ENCODE measurements at places on chromosomes 13 and 19.

DNA sequence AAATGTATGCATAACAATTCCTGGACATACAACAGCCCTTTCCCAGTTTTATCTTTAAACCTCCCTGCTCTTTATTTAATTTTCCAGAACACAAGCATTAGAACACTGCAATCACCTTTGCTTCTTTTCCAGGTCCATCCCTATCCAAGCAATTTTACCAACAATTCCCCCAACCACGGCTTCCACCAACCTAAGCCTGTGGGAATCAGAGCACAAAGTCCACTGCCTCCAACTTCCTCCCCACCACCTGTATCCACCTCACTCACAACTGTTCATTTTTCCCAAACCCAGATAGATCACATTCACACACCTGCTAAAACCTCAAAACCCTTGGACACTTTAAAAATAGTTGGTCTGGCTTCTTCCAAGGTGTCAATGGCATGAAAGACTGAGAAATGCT lies 39.5 kb downstream of the FOXO1 start:
- DNase-seq, result no peak

- DNase-seq, result no peak
Measured at GRCh38 chr13:40792284-40793051, 3.1 kb downstream of the SLC25A15 start.

DNA sequence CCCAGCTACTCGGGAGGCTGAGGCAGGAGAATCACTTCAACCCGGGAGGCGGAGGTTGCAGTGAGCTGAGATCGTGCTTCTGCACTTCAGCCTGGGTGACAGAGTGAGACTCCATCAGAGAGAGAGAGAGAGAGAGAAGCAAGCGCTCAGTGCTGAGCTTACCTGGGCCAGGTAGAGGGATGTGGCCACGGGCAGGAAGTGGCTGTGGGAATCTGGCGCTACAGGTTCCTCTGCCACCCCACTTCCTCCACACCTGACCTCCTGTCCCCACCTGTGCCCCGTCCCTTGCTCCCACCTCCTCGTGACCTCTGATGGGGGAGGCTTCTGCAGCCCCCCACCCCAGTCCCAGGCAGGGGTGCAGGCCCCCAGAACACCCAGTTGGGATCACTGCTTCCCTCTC lies 1.0 kb upstream of the NCCRP1 start:
- no peak for DNase-seq

- peak; percentile 38 for DNase-seq
Measured at GRCh38 chr13:33676045-33676989, 141.6 kb upstream of the RFC3 start.

DNA sequence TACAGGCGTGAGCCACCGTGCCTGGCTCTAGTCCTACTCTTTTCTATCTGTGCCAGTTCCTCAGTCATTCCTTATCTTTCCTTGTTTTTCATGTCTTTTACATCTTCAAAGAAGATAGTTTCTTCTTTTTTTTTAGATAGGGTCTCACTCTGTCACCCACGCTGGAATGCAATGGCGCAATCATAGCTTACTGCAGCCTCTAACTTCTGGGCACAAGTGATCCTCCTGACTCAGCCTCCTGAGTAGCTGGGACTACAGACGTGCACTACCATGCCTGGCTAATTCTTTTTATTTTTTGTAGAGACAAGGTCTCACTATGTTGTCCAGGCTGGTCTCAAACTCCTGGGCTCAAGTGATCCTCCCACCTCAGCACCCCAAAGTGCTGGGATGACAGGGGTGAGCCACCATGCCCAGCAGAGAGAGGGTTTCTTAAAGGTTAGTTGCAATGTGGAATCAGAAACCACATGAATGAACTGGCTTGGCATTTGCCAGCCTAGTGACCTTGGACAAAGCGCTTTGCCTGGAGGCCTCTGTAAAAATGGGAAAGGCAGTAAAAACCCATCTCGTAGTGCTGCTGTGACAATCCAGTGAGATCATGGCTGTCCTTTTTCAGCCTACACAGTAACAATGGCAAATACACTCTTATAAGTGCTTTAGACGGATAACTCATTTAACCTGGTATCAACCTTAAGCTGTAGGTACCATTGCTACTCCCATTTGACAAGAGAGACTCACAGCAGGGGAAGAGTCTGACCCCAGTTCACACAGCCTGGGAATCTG lies 3.9 kb downstream of the ACP7 start:
- no peak for DNase-seq

GRCh38 chr19:42246922-42247639 lies 4.7 kb upstream of the GSK3A start:
- DNase-seq, result no peak

- peak; percentile 86 for DNase-seq
Measured at GRCh38 chr13:41061914-41062837, 867 bp downstream of the WBP4 start.

GRCh38 chr13:26991508-26992181 lies 180.0 kb downstream of the USP12 start:
- peak; percentile 57 for DNase-seq

- no peak for DNase-seq
Measured at GRCh38 chr13:30791354-30792001, 56.1 kb downstream of the ALOX5AP start.

DNA sequence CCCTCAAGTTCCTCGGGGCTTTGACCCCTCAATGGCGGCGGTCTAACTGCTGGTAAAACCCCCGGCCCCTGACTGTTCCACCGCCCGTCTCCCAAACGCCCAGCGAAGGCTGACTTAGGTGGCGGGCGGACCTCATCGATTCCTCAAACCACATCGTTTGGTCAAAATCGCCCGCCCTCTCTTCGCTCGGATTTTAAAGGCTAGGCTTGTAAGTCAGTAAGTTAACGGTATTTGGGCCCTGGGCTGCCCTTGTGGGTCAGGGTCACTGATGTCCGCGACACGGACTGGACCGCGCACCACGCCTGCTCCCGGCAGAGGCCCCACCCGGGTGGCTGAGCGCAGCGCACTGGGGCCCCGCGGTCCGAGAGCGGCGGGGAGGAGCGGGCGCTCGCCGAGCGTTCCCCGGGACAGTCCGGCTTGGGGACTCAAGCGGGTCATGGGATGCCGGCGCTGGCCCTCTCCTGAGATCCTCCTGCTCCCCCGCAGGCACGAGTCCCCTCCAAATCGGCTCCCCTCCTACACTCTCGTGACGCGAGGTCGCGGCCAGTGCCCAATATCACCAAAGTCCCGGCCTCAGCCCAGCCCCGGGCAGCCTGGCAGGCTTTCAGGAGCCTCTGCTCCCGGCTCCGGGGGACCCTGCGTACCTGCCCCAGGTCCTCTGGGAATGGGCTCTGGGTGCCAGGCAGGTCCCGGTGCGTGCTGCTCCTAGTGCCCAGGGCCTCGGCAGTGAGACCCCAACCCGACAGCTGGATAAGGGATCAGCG lies 1.0 kb downstream of the FLT1 start:
- no peak for DNase-seq

All from hepatocyte (in vitro differentiated cells).